ENCODE measurements at places on chromosomes 11 and 22. TPM values are rescaled to one million over a fixed set of nuclear protein-coding genes. Genes with fewer than 3 reads are reported as not detected.

ARCN1 gene
- total RNA-seq: 132 TPM

OR6Q1 gene
- not detected for total RNA-seq

OR5B21 gene
- total RNA-seq: not detected

SPI1 gene
- total RNA-seq: not detected

OR8D4 gene
- not detected for total RNA-seq

APOL4 gene
- total RNA-seq: not detected

FAR1 gene
- total RNA-seq: 31.6 TPM

LRRC32 gene
- not detected for total RNA-seq

PKNOX2 gene
- not detected for total RNA-seq

PCF11 gene
- total RNA-seq: 41.7 TPM

CASP5 gene
- total RNA-seq: not detected

AMOTL1 gene
- 32.6 TPM for total RNA-seq

WNT11 gene
- total RNA-seq: 0.40 TPM

BARX2 gene
- total RNA-seq: 0.47 TPM

MUC5AC gene
- total RNA-seq: 0.35 TPM

SERPING1 gene
- not detected for total RNA-seq

APBB1 gene
- 24.7 TPM for total RNA-seq

IFTAP gene
- total RNA-seq: 17.6 TPM

EI24 gene
- total RNA-seq: 166 TPM

EFEMP2 gene
- total RNA-seq: 2.6 TPM

SLC5A12 gene
- not detected for total RNA-seq

SMIM35 gene
- not detected for total RNA-seq

SLC35E4 gene
- 18.1 TPM for total RNA-seq

NLRP14 gene
- not detected for total RNA-seq

USP2 gene
- total RNA-seq: 1.8 TPM

MS4A6E gene
- not detected for total RNA-seq

MMP11 gene
- 2.4 TPM for total RNA-seq

BIRC3 gene
- 3.9 TPM for total RNA-seq

CNIH2 gene
- 5.2 TPM for total RNA-seq

NRGN gene
- total RNA-seq: 20.3 TPM

SPDYC gene
- total RNA-seq: not detected

LRP5 gene
- 83.5 TPM for total RNA-seq

FOSL1 gene
- total RNA-seq: 656 TPM

INS gene
- not detected for total RNA-seq

OR5M11 gene
- not detected for total RNA-seq

CAPN1 gene
- total RNA-seq: 407 TPM

PHF5A gene
- total RNA-seq: 76.5 TPM

ZNF70 gene
- 2.3 TPM for total RNA-seq

OR5D18 gene
- total RNA-seq: not detected

USP35 gene
- 12.0 TPM for total RNA-seq
